ENCODE measurements at places on chromosomes 16 and 17.

DNA sequence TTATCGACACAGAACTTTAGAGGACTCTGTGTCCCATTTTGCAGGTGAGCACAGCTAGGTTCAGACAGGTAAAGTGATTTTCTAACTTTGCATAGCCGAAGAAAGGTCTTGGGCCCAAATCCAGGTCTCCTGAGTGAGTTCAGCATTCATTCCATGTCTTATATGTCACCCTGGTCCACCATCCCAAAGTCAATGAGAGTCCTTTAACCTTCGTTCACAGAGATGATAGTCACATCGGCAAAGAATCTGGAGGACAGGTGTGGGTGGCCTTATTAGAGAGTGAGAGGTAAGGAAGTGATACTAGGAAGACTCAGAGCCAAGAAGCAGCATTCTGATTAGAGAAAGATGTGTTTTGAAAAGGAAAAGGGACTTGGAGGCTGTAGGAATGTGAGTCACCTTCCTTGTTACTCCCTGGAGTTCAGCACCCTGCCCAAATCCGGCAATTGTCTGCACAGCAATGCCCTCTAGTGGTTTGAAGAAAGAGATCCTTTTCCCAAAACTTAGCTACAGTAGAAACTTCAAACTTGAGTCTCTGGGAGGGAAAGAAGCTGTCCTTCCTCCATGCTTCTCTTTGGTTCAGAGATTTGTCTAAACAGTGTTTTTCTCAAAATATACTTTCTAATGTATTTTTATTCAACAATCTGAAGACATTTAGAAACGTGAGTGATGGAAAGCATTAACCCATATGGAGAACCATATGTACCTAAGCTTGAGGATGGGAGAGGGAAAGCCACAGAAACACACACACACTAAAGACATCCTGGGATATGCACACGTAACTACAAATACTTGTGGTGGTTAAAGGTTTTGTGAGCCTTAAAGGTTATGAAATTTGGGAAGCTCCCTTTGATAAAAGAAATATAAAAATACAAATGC lies 96.4 kb upstream of the SHISA6 start:
- DNase-seq = peak; percentile 8

DNA sequence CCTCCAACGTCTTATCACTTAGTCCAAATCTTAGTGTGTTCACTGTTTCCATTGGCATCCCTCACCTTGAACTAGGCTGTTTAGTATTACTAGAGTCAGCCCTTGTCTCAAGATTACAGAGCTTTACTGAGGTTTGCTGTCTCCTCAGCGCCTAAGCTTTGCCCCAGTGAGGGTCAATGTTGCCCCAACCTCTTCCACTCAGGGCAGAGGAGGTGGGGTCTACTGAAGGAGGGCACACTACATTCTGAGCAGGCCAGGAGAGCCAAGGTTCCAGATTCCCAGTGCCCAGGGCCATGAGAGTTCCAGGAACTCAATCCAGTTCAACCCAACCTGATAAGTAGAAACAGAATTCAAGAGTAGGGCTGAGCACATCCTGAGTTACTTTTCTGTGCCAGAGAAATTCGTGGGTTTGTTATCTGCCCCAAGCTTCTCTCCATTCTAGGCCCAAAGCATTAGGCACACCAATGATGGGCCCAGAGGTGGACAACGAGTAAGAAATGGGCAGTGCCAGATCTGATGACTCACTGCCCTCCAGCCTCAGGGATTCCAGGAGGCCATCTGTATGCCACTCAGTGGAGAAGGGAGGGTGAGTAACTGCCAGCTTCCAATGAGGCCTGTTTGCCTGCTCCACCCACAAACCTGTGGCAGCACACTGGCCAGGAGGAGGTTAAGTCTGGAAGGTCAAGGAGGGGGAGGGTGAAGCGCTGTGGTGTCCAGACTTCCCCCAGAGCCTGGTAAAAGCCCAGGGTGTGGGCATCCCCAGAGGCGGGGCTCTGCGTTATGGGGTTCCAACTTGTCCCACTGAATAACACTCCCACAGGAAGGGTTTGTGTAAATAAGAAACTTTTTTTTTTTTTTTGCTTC lies 8.2 kb downstream of the TUBG2 start:
- DNase-seq = no peak

- DNase-seq = no peak
These were observed 41.9 kb upstream of the WSCD1 start for GRCh38 chr17:6028294-6028693.

DNA sequence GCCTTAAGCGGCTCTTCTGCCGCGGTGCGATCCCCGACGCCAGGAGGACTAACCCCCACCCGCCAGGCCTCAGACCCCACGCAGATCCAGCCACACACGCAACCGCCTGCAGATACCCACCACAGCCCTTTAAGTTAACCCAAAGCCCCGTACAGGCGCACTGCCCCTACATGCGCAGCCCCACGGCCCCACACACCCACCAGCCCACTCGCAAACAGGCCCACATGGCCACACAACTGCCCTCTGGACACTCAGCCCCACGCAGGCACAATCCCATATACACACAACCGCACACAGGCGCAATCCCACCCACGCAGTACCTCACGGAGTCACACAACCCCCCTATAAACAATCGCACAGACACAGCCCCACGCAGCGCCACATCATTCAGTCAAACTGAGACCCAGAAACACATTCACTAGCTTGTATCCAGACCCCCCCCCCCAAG lies 41.7 kb downstream of the RAI1 start:
- no peak for DNase-seq

- DNase-seq = no peak
These were observed 17.5 kb downstream of the NOS2 start for GRCh38 chr17:27782791-27783206.

- DNase-seq = no peak
These were observed 55.4 kb downstream of the TENT4B start for GRCh38 chr16:50208460-50208931.

DNA sequence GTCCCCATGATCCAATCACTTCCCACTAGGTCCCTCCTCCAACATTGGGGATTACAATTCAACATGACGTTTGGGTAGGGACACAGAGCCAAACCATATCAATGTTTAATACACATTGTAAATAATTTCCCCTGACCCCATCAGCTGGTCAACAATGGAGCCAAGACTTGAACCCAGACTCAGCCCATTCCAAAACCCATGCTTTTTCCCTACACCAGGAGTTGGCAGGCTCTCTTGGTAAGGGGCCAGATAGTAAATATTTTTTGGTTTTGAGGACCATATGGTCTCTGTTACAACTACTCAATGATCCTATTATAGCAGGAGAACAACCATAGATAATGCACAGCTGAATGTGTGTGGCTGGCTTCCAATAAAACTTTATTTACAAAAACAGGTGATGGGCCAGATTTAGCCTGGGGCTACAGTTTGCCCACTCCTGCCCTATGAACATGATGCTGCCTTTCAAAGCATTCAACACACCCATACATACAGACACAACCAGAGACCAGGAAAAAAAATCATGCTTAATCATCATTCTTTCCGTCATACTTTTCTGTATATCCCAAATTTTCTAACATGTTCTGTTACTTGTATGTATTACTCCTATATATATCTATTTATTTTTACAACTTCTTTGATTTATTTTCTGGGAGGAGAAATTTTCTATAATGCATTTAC lies 22.1 kb upstream of the MSI2 start:
- DNase-seq = no peak

GRCh38 chr17:47301831-47302230 lies 21.9 kb upstream of the EFCAB13 start:
- DNase-seq = no peak

DNA sequence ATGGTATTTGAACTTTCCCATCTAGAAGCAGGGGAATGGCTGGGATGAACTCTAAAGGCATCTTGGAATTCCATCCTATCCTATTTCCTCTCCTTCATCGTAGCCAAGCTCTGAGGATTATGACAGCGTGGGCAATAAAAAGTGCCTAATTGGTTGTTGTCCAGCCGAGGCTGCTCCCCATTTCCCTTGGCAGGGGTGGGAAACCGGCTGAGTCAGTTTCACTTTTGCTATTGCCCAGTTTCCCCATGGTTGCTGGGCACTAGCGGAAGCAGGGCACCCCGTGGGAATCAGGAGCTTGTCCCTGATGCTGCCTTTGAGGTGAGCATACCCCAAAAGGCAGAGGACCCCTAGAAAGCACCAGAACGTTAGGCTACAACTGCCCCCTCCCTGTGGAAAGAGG lies 13.8 kb upstream of the SP2 start:
- no peak for DNase-seq

DNA sequence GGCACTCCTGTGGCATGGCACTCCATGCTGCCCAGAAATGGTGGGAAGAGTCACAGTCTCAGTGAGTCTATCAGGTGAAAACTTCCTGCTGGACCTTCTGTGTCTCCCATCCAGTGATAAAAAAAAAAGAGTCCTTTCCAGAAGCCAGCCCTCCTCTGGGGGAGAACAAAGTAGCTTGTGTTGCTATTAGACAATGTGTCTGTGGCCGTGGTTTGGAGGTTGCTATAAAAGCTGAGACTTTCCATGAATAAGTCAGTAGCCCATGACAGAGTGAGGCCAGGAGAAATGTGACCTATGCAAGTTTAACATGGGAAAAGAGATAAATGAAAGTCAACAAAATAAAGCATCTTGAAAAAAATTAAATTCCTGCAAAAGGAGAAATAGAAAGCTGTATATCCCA lies 250.7 kb upstream of the MON1B start:
- DNase-seq = no peak

DNA sequence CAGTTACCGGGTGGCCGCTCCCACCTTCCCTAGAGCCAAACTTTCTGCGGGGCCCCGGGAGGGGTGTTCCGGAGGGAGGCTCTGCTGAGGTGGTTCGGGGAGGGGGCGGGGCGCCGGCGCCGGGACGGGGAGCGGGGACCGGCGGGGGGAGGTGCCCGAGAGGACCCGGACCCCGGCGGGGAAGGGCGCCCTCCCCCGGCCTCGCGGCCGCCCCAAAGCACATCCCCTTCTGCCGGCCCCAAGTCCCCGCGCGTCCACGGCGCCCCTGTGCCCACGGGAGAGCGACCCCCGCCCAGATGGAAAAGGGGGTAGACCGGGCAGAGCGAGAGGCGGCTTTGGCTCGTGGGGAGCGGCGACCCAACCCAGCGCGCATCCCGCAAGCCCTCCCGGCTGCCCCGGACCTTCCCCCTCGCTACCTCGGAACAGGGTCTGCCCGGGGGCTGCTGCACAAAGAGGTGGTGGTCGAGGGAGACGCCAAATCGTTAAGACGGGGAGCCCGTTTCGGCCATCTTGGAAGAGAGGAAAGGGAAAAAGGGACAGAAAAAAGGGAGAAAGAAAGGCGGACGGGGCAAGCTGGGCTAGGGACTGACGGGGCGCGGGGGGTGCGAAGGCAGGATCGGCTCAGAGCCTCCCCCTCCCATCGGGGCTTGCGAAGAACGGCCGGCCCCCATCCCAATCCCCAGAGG lies 530 bp downstream of the PCGF2 start:
- no peak for DNase-seq

DNA sequence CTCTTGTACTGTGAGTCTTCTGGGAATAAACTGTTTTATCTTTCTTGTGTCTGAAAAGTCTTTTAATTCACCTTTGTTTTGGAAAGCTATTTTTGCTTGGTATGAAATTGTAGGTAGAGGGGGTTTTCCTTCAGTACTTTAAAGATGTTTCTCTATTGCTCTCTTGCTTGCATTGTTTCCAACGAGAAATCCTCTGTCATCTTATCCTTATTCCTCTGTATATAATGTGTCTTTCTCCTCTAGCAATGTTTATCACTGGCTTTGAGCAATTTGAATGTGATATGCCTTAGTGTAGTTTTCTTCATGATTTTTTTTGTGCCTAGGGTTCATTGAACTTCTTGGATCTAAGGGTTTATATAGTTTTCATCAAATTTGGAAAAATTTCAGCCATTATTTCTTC lies 96.3 kb downstream of the CDK5R1 start:
- no peak for DNase-seq

DNA sequence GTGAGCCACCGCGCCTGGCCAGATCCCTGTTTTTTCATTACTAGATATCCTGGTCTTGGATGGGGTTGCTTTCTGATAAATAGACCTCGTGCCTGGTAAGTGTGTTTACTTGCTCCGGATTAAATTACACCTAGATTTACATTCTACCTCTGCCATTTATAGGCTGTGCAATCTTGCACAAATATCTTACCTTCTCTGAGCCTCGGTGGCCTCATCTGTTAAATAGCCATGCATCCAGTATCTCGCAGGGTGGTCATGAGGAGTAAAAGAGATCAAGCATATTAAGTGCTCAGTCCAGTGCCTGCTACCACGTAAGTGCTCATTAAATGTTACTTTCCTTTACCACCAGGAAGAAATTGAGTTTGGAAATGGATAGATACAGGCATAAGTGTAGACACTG lies 98.4 kb downstream of the BMERB1 start:
- no peak for DNase-seq

- no peak for DNase-seq
These were observed 17.0 kb downstream of the PITPNA start for GRCh38 chr17:1545618-1546017.

GRCh38 chr17:79235808-79236207 lies 161.2 kb downstream of the ENGASE start:
- DNase-seq = no peak

GRCh38 chr16:90008708-90009145 lies 10.5 kb downstream of the DBNDD1 start:
- no peak for DNase-seq

- DNase-seq = no peak
These were observed 13.2 kb downstream of the NGFR start for GRCh38 chr17:49508061-49508865.

DNA sequence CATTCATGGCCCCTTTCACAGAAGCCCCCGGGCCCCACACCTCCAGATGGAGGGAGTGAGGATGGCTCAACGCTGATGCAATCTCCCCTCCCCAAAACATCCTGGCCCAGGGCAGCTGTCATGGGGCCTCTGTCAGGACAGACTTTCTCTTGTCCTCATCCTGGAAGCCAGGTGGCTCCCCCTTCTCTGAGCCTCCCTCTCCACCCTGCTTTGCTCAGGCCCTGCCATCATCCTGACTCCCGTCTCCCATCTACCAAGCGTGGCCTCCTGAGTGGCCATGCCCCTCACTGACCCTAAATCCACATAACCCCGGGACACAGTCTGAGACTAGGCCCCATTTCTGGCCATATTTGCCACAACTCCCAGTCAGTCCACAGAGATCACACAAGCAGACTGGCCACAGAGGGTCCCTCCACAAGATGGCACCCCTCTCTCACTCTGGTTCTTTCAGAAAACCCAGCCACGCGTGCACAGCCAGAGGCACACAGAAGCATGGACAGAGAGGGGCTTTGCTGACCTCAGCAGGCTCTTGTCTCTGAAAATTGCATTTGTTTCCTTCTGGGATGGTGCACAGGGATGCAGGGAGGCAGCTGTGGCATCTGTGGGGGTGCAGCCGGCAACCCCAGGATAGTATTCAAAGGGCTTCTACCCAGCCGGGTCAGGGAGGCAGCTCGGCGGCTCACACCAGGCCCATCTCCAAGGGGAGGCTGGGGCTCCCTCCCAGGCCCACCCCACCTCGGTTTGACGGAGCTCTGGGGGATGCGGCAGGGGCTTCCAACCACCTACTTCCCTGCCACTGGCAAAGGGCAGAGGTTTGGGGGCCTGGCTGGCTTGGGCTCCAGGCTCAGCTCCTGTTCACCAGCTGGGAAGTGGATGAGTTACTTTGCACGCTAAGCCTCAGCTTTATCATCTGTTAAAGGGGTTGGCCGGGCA lies 16.9 kb downstream of the DOC2B start:
- DNase-seq = peak; percentile 9

GRCh38 chr17:80868022-80868609 lies 123.5 kb upstream of the CHMP6 start:
- no peak for DNase-seq

- no peak for DNase-seq
These were observed 10.0 kb upstream of the BHLHA9 start for GRCh38 chr17:1260086-1260769.

GRCh38 chr16:69382421-69382820 lies 3.4 kb downstream of the TERF2 start:
- DNase-seq = no peak

GRCh38 chr17:48555258-48556228 lies 10.6 kb upstream of the HOXB2 start:
- DNase-seq = no peak

- DNase-seq = peak; percentile 56
These were observed 21.7 kb downstream of the SLC25A10 start for GRCh38 chr17:81733507-81734404.

Data from anterior cingulate cortex (tissue), 58 donors.